A549 treated with CORT108297 at 1 μM for 4 hours (cell line): ENCODE measurements at places on chromosomes 4 and X. TPM values are rescaled to one million over a fixed set of nuclear protein-coding genes. Genes with fewer than 3 reads are reported as not detected.

The RAP2C gene
- total RNA-seq: 22.6 to 50.2 TPM (median 27.7 TPM) in 5 replicates

The ATOH1 gene
- not detected in 5 replicates for total RNA-seq

The GALNTL6 gene
- 0.05 to 0.08 TPM (median 0.07 TPM) in 5 replicates for total RNA-seq

The CEP135 gene
- total RNA-seq: 4.3 to 6.3 TPM (median 5.7 TPM) in 5 replicates

The TEX13D gene
- total RNA-seq: not detected in 5 replicates

The MAPK10 gene
- total RNA-seq: 0.22 to 0.71 TPM (median 0.43 TPM) in 5 replicates

The FAM149A gene
- 1.4 to 1.8 TPM (median 1.7 TPM) in 5 replicates for total RNA-seq

The TMPRSS11F gene
- not detected in 5 replicates for total RNA-seq

The NUDT11 gene
- total RNA-seq: 2.8 to 3.8 TPM (median 3.4 TPM) in 5 replicates

The IL3RA gene
- 0.10 to 0.38 TPM (median 0.17 TPM) in 5 replicates for total RNA-seq

The PHOX2B gene
- 0.02 TPM in 1 of 5 replicates, not detected in the others for total RNA-seq

The ZNF711 gene
- 0.78 to 0.91 TPM (median 0.81 TPM) in 5 replicates for total RNA-seq

The COL4A6 gene
- total RNA-seq: 14.1 to 17.4 TPM (median 16.2 TPM) in 5 replicates

The TSPYL2 gene
- 9.1 to 11.2 TPM (median 9.2 TPM) in 5 replicates for total RNA-seq

The EDNRA gene
- 0.20 to 0.47 TPM (median 0.35 TPM) in 5 replicates for total RNA-seq

The TREX2 gene
- total RNA-seq: 1.0 to 1.8 TPM (median 1.7 TPM) in 5 replicates

The AMER1 gene
- total RNA-seq: 2.1 to 3.0 TPM (median 2.7 TPM) in 5 replicates

The CYLC1 gene
- not detected in 5 replicates for total RNA-seq
